ENCODE measurements at places on chromosomes 2 and 18.

DNA sequence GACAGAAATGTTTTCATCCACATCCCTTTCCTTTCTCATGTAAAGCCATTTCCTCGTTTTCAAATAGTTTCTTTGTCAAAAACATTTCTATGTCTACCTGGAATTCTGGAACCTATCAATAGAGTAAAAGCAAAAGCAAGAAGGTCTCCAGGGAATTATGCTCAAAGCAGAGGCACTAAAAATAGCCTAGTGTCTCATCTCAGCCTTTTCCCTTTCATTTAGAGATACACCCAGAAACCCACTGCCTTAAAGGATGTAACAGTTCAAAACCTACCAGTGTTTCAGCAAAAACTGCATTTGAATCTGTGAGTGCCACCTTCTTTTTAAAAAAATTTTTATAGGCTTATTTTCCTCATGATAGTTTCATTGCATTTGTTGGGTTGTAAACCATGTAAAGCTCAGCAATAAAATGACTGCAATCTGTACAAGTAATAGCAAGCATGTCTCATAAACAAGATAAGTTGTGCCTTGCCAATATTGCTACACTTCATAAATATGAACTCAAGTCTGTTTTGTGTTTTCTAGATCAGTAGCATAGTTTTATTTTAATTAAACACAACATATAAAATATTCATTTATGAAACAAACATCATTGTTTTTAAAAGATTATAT lies 927.3 kb upstream of the ACVR2A start:
- no peak for DNase-seq

- DNase-seq = no peak
Measured at GRCh38 chr2:43766006-43766405, 7.8 kb upstream of the DYNC2LI1 start.

DNA sequence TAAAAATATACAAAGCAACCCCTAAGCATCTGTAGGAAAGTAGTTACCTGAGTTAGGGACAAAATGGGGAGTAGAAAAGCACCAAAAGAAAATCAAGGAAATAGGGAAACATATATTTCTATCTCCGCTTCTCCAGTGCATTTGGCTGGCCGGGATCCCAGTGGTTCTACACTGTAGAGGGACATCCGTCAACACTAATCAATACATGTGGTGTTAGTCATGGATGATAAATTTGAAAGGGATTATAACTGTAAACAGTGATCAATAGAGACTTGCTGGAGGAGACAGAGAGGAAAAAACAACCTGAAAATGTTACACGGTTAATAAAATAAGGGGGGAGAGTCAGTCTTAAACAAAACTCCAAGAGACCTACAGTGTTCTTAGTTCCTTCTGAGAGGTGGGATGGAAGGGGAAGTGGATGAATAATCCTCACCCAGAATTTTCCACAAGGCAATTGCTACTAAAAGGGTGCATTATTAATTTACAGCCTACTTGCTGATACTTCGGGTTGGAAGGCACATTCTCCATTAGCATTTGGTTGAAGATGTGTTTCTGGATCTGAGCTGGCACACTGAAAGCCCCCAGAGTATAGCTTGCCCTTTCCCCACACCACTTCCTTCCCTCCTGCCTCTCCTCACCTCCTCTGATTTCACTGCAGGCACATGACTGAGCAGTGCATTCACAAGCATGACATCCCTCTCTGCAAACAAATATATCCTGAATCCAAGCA lies 530.0 kb downstream of the BCL11A start:
- no peak for DNase-seq

- DNase-seq = no peak
Measured at GRCh38 chr18:79970419-79971133, 6.1 kb downstream of the HSBP1L1 start.

- DNase-seq = no peak
Measured at GRCh38 chr2:164220265-164220664, 401.0 kb downstream of the GRB14 start.
